ENCODE measurements at places on chromosomes 2 and 18. TPM values are rescaled to one million over a fixed set of nuclear protein-coding genes. Genes with fewer than 3 reads are reported as not detected.

Gene ANKRD53
- 0.40 TPM for total RNA-seq

Gene GALNT13
- 0.04 TPM for total RNA-seq

Gene TUBA3E
- total RNA-seq, result not detected

Gene ATOH8
- total RNA-seq, result 1.2 TPM

Gene ZCCHC2
- total RNA-seq, result 7.3 TPM

Gene PROC
- 0.20 TPM for total RNA-seq
